H9 (cell line): ENCODE measurements at places on chromosomes 6 and 20.

GRCh38 chr6:13908955-13909381 is 15.8 kb upstream of the RNF182 start:
- DNase-seq = peak; percentile 52

- no peak for DNase-seq
Measured at GRCh38 chr20:1269235-1269634, 3.1 kb downstream of the SNPH start.

- DNase-seq = no peak
Measured at GRCh38 chr6:52872031-52872430, 31.4 kb upstream of the GSTA5 start.

- DNase-seq = peak; percentile 51
Measured at GRCh38 chr20:51760905-51761546, 7.2 kb downstream of the ATP9A start.
